ENCODE measurements at places on chromosomes 7 and 10.

DNA sequence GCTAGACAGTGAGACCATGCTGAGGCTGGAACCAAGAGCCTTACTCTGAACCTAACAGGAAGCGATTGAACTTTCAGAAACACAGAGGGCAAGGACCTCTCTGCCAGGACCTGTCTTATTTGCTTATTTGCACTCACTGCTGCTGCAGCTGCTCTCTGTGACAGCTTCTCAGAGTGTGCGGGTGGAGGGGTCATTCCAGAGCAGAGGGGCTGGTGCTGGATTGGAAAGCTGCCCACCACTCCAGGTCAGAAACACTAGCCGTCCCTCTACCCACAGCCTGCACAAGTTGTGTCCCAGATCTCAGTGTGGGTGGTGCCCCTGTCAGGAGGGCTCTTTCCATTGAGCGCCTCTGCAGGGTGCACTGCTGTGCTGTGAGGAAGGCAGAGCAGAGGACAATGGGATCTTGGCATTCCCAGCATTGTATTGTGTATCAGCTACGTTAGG is 126.2 kb downstream of the CCNY start:
- H3K27me3 ChIP-seq: no peaks in the 10 kb centered on the region
- no peak overlapping the region for H3K4me3 ChIP-seq
- H3K4me1 ChIP-seq: peaks cover 89% of the 10 kb centered on the region
- H3K36me3 ChIP-seq: no peaks in the 10 kb centered on the region
- H3K27ac ChIP-seq: no peak overlapping the region
- DNase-seq: no peak

GRCh38 chr7:68180761-68181160 is 1184.1 kb downstream of the TYW1 start:
- H3K27me3 ChIP-seq: no peaks in the 10 kb centered on the region
- no peak overlapping the region for H3K4me3 ChIP-seq
- no peaks in the 10 kb centered on the region for H3K36me3 ChIP-seq
- no peak overlapping the region for H3K27ac ChIP-seq
- no peak for DNase-seq

- H3K4me3 ChIP-seq: no peak overlapping the region
- no peak for DNase-seq
- no peaks in the 10 kb centered on the region for H3K4me1 ChIP-seq
These were observed 13.1 kb downstream of the SDHAF3 start for GRCh38 chr7:97130417-97131139.

DNA sequence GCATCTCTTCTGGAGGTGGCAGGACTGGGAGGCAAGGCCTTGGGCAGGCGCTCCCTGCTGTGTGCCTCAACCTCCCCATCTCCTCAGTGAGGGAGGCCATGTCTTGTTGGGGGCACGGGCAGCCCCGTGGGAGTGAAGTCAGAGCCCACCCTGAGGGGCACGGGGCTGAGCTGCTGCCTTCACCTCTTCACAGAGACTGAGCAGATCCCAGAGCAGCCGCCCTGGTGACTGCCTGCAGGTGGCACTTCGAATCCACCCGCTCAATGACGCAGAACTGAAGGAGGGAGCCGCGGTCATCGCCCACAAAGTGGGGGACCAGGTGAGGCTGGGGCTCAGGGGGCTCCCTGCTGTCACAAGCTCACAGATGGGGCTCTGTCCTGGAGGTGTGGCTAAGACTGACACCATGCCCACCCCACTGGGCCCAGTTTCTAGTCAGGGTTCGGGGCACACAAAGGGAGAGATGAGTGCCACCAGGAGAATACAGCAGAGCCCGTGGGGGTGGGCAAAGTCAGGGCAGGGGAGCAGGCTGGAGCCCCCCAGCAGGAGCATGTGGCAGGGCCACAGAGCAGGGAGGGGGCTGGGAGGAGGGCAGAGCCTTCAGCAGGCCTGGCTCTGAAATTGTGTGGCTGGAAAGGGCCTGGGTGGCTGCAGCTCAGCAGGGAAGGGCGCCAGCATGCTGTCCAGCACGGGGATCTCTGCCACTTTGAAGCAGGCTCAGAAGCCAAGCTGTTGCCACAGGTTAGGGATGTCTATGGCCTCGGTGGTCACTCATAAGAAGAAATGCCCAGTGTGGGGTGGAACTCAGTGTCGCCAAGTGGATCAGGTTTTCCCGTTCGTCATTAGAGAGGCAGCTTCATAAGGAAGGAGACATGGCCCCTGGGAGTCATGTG is 18.8 kb upstream of the CHST12 start:
- no peak overlapping the region for H3K4me3 ChIP-seq
- H3K27me3 ChIP-seq: no peaks in the 10 kb centered on the region
- no peak for DNase-seq
- H3K27ac ChIP-seq: no peak overlapping the region

DNA sequence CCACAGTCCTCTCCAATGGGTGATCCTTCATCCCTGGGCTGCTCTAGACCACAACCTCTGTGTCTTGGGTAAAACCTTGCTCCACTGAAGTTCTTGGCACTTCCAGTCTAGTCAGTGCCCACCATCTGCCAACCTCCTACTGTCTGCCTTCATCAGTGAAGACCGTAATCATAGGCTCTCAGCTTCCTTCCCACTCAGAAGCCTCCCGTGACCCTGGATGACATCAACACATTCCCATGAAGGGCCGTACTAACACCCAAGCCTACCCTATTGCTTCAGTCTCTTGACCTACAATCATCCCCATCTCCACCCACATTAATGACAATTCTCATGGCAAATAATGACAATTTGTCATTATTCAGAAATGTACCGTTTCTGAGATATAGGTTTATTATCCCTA is 27.6 kb upstream of the GARS1 start:
- H3K36me3 ChIP-seq: peaks cover 76% of the 10 kb centered on the region
- H3K4me1 ChIP-seq: peaks cover 8% of the 10 kb centered on the region
- no peak for DNase-seq
- no peak overlapping the region for H3K27ac ChIP-seq
- no peaks in the 10 kb centered on the region for H3K27me3 ChIP-seq
- H3K4me3 ChIP-seq: no peak overlapping the region

DNA sequence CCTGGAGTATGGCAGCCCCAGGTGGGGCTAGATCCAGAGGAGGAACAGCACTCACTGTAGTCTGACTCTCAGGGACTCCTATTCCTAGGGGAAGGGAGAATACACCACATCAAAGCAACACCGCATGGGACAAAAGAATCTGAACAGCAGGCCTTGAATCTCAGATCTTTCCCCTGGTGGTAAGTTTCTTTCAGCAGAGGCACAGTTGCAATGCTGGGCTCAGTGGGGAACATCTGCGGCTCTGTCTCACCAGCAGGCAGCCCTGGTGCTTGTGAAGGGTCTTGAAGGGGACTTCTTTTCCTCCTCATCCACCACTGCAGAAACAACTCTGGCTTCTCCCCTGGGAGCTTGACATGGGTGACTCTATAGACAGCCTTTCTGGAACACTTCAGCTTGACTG is 111.2 kb upstream of the ARHGAP21 start:
- H3K4me1 ChIP-seq: no peaks in the 10 kb centered on the region
- no peak overlapping the region for H3K4me3 ChIP-seq
- H3K36me3 ChIP-seq: no peaks in the 10 kb centered on the region
- no peak overlapping the region for H3K27ac ChIP-seq
- H3K27me3 ChIP-seq: no peaks in the 10 kb centered on the region
